ENCODE measurements at places on chromosomes 13 and 19.

- DNase-seq: no peak
Measured at GRCh38 chr13:56659041-56659471, 481.7 kb upstream of the PRR20A start.

DNA sequence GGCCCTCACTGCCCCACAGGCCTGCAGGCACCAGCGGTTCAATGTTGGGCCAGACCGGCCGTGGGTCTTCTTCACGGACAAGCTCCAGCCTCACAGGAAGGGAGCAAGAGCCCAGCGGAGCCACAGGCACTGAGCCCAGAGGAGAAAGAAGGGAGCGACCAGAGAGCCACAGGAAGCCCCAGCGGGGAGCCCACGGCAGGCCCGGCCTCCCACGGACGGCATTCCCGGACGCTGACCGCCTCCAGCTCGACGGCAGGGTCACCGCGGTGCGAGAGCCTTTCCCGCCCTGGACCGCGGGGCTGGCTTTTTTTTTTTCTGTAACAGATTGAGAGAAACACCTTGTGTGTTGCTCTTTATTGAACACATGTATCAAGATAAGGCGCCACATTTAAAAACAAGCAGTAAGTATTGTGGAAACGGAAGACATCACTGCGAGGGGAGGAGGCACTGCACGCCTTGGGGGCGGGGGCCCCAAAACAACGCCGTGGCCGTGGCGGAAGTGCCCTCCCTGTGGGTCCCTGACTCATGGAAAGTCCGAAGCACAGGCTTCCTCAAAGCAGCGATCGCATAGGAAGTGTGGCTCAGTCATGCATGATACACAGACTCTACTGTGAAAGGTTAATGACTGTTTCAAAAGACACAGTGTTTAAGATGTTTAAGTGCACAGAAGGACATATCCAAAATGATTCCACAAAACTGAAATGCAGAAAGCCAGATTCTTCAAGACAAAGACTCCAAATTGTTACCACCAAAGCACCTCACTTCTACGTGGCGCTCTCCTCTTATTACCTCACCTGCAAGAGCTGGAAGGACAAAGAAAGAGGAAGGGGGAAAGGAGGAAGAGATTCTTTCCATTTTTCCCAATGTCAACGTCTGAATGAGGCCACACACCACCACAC, 3.5 kb downstream of the RASA3 start:
- peak; percentile 90 for DNase-seq

GRCh38 chr13:102657630-102658029, 37.2 kb downstream of the METTL21C start:
- DNase-seq: no peak

- DNase-seq: no peak
Measured at GRCh38 chr19:10468133-10468532, 35.0 kb downstream of the KEAP1 start.

DNA sequence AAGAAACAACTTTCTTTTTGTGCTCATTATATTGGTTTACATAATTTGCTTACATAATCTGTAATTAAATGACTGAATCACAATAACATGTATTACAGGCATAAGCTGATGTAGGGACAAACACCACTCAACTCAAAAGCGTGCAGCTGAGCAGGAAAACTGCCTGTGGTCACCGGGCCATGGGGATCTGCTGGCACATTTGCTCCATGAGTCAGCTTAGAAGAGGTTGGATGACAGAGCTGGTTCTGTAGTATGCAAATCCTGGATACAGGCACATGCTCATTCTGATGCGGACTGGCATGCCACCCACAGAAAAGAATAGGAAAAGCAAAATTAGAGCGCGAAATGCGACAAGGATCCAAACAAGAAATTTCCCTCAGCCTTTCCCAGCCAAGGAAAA, 128.6 kb downstream of the USP12 start:
- DNase-seq: no peak

All from stimulated activated CD4-positive, alpha-beta T cell treated with anti-CD3 and anti-CD28 coated beads, Interleukin-4, amount 100 ng/mL, for 1 hour (primary cell).